ENCODE measurements at places on chromosomes 13 and 19.

DNA sequence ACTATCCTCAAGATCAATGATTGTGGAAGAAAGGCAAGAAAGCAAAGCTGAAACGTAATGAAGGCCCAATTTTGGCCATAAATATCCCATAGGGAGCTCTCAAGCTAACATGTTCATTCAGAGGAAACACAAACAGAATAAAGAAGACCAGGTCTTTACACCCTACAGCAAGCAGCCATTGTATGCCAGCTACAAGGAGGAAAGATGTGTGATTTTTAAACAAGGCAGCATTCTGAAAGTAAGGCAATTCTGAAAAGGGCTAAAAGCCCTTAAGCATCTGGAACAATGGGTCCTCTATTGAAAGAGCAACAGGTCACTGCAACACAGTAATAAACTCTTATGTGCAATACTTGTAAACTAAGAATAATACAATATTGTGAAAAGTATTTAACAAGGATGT is 1002.4 kb downstream of the SLITRK1 start:
- no peak for DNase-seq

- DNase-seq, result no peak
Observed at GRCh38 chr19:4830768-4831265, 695 bp downstream of the TICAM1 start.

- no peak for DNase-seq
Observed at GRCh38 chr13:106756446-106756845, 188.5 kb upstream of the ARGLU1 start.

DNA sequence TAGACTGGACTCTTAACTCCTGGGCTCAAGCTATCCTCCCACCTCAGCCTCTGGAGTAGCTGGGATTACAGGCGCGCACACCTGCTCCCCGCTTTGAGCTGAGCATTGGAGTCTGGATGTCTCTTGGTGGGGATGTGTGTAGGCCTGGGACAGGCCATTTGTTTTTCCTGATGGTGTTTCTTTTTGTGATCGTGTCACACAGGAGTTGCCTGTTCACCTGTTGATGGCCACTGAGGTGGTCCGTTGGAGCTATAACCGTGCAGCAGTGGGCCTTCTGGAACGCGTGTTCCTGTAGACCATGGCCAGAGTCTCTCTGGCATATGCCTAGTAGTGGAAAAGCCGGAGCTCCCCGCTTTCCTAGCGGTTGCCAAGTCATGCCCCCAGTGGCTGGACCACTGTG is 3.5 kb downstream of the PAK4 start:
- DNase-seq, result no peak

- no peak for DNase-seq
Observed at GRCh38 chr19:51550848-51551672, 19.6 kb upstream of the SIGLEC6 start.

DNA sequence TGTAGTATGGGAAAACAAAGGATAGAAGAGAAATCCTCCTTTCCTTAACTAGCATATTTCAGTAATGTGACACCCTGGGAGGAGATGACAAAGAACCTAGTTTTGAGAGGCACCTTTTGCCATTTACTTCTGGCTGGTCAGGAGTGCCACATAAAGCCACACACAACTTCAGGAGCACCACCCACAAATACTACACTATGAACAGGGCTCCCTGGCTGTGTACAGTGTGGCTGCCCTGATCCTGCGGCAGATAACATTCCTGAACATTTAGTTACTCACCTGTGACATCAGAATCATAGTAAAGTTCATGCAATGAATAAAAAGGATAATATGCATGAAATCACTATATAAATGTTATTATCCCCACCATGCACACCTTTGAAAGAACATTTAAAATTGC is 17.4 kb upstream of the IRS2 start:
- no peak for DNase-seq

DNA sequence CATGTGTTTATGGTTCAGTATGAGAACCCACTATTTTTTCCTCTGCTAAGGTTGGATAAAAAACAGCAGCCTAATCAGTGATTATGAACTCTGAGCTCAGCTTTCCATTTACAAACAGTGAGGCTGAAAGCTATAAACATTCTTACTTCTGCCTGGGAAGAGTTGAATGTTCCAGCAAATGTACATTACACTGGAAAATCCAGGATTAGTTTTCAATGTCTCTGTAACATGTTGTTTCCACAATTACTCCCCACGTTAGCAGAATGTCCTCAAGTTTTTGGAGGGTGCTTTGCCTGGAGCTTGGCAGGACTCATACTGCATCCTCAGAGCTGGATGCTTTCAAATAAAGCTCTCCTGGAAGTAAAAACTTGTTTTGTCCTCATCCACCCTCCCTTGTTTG is 150.4 kb downstream of the POSTN start:
- no peak for DNase-seq

DNA sequence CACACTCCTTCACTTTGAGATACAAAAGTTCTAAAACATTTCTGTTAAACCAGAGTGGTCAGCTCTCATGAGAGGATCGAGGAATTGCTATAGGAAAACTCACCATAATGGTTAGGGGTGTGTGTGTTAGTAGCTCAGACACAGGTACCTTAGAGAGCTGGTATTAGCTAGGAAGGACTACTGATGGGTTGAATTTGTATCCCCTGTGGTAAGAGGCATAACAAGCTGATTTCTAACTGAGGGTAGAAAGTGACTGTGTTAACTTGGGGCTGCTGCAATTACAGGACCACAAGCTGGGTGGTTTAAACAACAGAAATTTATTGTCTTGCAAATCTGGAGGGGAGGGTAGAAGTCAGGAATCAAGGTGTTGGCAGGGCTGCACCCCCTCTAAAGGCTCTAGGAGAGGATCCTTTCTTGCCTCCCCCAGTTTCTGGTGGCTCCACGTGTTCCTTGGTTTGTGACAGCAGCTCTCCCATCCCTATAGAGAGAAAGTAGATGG is 17.4 kb downstream of the LEUTX start:
- DNase-seq, result no peak

GRCh38 chr13:73556902-73557301 is 498.1 kb downstream of the KLF5 start:
- no peak for DNase-seq

DNA sequence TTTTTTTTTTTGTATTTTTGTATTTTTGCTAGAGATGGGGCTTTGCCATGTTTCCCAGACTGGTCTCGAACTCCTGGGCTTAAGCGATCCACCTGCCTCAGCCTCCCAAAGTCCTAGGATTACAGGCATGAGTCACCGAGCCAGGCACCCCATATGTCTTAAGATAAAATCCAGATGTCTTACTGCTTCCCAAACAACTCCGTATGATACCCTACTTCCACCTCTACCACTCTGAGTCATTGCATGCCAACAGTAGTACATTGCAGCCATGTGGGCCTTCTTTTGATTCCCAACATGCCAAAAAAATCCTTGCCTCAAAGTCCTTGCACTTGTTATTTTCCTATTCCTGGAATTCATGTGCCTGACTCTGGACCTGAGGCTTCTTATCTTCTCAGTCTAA is 799.2 kb downstream of the GPC5 start:
- DNase-seq, result no peak

- DNase-seq, result peak; percentile 89
Observed at GRCh38 chr19:12669270-12670158, 2.9 kb downstream of the WDR83 start.

- DNase-seq, result no peak
Observed at GRCh38 chr13:100980171-100980570, 305.6 kb upstream of the TMTC4 start.

- no peak for DNase-seq
Observed at GRCh38 chr13:39469676-39470075, 133.3 kb downstream of the LHFPL6 start.

DNA sequence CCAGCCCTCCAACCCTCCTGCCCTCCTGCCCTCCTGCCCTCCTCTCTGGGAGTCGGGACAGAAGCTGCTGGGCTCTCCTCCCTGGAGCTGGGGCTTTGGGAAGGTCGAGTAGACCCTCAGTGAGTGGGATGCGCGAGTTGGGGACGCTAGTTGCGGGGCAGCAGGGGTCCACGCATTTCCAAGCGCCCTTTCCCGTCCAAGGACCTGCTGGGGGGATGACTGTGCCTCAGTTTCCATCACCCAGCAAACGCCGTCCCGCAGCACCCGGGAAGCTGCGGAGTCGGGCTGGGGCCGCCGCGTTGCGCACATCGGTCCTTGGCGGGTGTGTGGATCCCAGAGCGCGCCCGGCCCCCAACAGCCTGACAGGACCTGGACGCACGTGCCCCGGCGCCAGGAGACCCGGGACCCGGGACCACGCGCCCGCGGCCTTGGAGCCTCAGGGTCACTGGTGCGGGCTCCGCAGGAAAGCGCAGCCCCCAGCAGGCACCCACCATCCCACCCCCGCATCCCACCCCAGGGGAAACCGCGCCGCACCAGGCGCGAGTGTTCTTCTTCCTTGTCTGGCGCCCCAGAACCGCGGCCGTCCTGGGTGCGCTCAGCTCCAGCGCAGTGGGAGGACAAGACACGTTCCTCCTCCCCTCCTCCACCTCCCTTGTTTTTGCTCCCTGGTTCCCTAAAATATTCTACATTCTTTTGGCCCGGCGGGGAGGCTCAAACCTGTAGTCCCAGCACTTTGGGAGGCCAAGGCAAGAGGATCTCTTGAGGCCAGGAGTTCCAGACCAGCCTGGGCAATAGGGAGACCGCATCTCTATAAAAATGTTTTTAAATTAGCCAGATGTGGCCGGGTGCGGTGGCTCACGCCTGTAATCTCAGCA is 9.2 kb downstream of the ONECUT3 start:
- DNase-seq, result peak; percentile 44

DNA sequence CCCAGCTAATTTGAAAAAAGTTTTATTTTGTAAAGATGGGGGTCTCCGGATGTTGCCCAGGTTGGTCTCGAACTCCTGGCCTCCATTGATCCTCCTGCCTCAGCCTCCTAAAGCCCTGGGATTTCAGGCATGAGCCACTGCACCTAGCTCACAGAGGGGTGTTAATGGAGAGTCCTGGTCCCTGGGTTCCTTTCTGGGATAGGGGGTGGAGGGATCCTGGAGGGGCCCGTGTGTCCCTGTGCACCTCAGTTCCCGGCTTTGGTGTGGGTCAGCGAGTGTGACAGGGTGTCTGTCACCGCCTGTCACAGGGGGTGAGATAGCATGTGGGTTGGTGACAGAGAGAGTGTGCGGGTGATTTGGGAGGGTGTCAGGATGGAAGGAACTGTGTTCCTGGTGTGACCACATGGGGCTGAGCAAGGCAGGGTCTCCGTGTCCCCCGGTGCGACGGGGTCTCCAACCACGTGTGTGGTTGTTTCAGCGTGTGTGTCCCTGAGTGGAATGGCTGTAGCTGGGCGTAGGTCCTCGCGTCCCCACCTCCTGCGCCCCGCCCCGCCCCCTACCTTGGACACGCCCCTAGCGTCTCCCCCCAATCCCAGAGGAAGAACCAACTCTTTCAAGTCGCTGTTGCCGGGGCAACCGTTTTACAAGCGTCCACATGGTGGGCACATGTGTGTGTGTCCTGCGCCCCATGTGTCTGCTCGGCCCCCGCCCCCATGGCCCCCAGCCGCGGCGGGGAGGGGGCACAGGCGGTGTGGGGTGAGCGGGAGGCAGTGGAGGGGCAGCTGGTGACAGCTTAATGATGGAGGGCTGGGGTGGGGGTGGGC is 2.9 kb upstream of the NRTN start:
- DNase-seq, result no peak

- no peak for DNase-seq
Observed at GRCh38 chr13:109807345-109807744, 21.0 kb upstream of the IRS2 start.

DNA sequence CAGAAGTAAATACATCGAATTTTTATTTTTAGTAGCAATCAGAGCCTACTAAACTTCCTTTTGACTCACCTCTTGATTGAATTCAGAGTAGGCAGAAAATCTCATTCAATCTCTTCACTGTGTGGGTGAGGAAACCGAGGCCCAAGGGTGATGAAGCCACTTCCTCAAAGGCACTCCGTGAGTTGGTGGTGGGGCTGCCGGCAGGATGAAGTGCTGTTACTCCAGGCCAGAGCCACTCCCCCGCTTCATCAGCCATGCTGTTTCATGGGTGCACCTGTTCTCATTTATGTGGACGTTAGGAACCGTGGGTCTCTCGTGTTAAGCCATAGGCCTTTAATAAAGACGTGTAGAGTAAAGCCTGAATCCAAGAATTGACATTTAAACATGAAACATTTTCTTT is 13.2 kb downstream of the ING1 start:
- DNase-seq, result peak; percentile 37

DNA sequence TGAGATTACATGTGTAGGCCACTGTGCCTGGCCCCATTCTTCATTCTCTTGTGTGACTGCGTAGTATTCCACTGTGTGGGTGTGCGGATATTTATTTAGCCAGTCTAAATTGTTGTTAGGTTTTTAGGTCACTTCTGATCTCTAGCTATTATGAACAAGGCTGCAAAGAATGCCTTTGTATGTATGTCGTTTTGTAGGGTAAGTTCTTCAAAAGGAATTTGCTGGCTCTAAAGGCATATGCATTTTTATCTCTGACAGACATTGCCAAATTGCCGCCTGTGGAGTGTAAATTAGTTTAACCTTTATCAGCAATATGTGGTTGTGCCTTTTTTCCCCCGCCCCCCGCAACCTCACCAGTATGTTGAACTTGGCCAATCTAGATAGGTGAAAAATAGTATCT is 30.3 kb upstream of the EHD2 start:
- no peak for DNase-seq

- no peak for DNase-seq
Observed at GRCh38 chr19:27911122-27911898, 1301.6 kb downstream of the UQCRFS1 start.

- DNase-seq, result no peak
Observed at GRCh38 chr19:18491995-18492953, 29.6 kb downstream of the ELL start.

DNA sequence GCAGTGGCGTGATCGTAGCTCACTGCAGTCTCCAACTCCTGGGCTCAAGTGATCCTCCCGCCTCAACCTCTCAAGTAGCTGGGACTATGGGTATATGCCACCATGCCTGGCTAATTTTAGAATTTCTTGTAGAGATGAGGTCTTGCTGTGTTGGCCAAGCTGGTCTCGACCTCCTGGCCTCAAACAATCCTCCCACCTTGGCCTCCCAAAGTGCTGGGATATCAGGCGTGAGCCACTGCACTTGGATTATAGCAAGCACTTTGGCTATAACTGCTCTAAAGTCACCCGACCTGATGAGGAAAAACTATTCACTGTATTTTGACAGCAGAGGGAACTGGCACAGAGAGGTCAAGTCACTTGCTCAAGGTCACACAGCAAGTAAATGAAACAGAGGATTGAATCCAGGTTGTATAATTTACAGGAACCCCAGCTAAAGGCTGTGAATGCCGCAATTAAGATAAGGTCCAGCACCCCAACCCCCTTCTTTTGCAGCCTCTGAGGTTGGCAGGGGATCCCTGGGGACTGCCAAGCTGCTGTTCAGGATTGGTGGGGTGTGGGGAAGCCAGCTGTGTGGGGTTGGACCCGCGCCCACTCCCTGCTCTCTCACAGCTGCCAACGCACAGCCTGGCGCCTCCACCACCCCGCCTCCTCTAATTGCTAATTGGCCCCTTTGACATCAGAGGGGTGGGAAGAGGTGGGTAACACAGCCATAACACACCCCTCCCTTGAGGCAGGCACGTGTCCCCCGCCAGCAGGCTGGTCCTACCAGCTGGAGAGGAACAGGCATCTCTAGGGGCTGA is 6.0 kb downstream of the TMIGD2 start:
- DNase-seq, result no peak
